HFFc6 (cell line): ENCODE measurements at places on chromosomes 2 and 18.

DNA sequence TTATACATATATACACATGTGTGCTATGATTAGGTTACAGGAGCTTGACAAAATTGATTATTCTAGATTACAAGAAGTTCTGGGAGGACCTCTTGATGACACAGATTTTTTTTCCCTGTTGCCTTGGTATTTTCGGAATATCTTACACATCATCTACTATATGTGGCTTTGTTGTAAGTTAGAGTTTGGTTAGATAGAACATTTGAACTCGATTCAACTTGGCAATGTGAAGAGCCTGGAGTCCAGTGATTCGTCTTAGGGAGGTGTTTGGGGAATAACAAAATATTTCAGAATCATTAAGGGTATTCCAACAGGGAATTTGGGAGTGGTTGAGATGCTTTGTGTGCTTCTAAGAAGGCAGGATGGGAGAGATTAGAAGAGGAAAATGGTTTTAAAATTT lies 39.3 kb upstream of the EFEMP1 start:
- no peak for DNase-seq

GRCh38 chr18:38174594-38174993 lies 609.0 kb upstream of the CELF4 start:
- no peak for DNase-seq

DNA sequence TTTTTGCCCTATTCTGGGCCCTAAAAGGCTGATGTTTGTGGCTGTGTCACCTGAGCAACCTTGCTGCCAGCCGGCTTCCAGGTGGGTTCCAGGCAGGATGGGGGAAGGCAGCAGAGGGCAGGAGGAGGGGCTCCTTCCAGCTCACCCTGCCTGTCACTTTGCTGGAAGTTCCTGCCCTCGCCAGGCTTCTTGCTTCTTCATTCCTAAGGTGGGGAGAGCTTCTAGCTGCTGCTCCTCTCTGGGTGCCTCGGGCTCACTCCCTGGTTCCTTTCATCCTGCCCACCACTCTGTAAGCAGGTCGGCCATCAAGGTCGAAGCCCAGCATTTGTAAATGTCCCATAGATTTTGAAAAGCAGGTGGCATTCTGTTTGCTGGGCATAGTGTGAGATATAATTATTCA lies 249.4 kb upstream of the HS6ST1 start:
- DNase-seq, result no peak

DNA sequence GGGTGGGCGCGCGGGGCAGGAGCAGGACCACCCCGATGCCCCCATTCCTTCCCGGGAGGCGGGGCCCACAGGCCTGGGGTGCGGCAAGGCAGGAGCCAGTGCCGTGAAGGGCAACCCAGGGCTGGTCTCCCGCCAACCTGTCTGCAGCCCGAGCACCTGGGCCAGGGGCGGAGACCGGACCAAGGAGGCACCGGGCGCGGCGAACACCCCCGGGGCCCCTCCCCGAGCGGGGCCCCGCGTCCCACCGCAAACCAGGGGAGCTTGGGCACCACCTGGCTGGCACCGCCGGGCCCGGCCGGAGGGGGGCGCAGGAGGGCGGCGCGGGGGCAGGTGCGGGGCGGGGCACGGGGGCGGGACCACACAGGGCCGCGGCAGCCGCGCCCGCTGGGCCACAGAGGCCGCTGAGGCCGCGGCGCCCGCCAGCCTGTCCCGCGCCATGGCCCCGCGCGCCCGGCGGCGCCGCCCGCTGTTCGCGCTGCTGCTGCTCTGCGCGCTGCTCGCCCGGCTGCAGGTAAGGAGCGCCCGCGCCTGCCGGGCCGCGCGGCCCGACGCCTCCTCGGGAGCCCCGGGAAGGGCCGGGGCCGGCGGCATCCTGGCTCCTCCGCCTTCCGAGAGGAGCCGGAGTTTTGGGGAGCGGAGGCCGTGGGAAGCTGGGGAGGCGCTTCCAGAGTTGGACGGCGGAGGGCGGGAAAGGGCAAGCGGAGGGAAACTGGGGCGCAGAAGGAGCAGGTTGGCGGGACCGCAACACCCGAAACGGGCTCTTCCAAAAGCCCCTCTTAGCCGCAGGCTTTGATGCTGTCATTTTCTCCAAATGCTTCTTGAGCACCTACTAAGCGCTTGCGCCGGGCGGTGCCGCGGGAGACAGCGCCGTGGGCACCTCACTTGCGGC lies at the start of gene TNFRSF11A:
TNFRSF11A (plus strand) TSS at position 394 of the 889 bp plus-strand sequence; CDS start at position 437, 43 bp downstream.
- no peak for DNase-seq

DNA sequence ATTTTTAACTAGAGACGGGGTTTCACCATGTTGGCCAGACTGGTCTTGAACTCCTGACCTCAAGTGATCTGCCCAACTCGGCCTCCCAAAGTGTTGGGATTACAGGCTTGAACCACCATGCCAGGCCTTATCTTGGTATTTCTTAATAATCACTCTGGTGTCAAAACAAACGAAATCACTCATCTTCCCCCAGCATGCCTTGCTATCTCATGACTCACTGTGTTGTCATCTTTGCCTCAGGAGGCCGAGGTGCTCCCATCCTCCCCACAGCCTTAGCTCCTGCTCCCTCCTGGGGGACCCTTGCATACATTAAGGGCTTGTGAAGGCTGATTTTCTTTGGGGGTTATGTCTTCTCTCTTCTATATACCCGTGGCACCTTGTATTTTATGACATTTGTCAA lies 250.1 kb upstream of the DPP10 start:
- no peak for DNase-seq

DNA sequence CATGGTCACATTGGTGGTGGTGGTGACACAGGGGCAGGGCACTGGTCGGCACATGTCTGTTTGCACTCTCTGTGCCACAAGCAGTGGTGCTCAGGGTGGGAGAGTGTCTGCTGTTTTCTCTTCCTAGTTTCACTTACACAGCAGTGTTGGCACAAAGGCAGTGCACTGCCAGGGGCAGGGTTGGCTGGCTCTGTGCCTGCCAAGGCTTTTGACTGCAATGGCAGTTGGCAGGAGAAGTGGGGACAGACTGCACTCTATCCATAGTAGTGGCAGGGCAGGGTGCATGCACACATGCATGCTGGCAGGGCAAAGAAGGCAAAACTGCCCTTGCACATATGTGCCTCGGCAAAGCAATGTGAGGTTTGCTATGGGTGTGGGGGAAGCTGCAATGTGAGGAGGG lies 635.9 kb downstream of the SUCLG1 start:
- DNase-seq, result no peak

DNA sequence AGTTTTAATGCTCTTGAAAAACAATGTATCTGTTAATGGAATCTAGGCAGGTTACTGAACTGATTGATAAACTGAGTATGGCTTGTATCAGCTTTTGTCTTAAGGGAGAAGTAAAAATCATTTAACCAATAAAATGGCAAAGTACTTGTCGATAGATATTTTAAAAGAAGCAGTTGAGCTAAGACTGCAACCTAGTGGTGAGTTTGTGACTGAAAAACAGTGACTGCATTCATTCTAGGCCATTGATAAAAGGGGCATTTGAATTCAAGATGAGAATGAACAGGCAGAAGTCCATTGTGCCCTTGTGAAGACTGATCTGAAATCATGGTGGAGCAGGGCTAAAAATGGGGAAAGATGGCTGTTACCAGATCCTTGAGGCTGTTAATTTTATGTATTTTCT lies 59.4 kb upstream of the MSTN start:
- DNase-seq, result peak; percentile 11

GRCh38 chr2:156589381-156590079 lies 153.4 kb downstream of the GPD2 start:
- DNase-seq, result peak; percentile 45

- no peak for DNase-seq
These were observed 361.2 kb downstream of the LRRTM4 start for GRCh38 chr2:77161009-77161408.

- no peak for DNase-seq
These were observed 40.8 kb downstream of the PAPOLG start for GRCh38 chr2:60796573-60797509.

GRCh38 chr18:45751766-45752165 lies 27.8 kb downstream of the SLC14A1 start:
- DNase-seq, result no peak

- DNase-seq, result no peak
These were observed 64.1 kb downstream of the FBXO15 start for GRCh38 chr18:74083557-74083952.

- DNase-seq, result peak; percentile 50
These were observed 16.9 kb upstream of the KIF1A start for GRCh38 chr2:240836781-240837467.

DNA sequence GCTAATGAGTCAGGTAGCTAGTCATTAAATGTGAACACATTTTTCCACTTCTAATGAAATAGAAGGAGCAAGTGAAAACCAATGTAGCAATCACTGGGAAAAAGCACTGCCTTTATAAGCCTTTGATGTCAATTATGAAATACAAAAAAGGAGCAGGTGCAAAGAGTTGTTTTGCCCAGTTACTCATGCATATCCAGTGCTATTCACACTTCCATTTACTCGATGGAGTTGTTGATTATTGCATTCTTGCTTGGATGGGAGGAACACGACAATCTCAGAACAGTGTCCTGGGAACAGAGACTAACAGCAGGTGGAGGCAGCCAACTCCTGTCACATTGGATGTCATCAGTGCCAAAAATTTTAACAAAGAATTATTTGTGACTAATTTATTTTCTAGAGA lies 372.5 kb downstream of the CBLN2 start:
- no peak for DNase-seq

- DNase-seq, result no peak
These were observed 48.4 kb downstream of the NPPC start for GRCh38 chr2:231877533-231878456.

DNA sequence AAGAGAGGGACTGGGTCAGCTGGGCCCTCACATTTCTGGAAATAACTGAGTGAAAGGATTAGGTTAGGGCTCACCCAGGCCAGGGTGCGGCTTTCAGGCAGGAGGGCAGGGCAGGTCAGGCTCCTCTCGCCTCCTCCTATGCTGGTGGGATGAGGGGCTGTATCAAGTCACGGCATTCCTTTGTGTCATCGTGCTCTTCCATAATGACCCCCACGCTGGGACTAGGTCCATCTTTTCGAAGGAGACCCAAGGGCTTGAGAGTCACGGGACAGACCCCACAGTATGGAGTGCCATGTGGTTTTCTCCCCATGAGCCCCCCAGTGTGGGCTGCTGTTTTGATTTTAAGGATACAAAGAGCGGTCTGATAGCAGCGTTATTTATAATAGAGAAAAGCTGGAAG lies 137.8 kb upstream of the COPS8 start:
- no peak for DNase-seq

DNA sequence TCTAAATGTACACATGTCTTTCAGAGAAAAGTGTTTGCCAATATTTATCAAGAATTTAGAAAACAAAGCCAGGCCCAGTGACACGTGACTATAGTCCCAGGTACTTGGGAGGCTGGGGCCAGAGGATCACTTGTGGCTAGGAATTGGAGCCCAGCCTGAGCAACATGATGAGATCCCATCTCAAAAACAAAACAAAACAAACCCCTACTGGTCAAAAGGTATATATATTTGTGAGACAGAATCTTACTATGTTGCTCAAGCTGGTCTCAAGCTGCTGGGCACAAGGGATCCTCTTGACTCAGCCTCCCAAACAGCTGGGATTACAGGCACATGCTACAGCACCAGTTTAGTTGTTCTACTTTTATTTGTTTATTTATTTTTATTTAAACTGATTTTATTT lies 79.2 kb downstream of the ZDBF2 start:
- no peak for DNase-seq

GRCh38 chr18:79402977-79403722 lies 7.4 kb downstream of the NFATC1 start:
- DNase-seq, result no peak

DNA sequence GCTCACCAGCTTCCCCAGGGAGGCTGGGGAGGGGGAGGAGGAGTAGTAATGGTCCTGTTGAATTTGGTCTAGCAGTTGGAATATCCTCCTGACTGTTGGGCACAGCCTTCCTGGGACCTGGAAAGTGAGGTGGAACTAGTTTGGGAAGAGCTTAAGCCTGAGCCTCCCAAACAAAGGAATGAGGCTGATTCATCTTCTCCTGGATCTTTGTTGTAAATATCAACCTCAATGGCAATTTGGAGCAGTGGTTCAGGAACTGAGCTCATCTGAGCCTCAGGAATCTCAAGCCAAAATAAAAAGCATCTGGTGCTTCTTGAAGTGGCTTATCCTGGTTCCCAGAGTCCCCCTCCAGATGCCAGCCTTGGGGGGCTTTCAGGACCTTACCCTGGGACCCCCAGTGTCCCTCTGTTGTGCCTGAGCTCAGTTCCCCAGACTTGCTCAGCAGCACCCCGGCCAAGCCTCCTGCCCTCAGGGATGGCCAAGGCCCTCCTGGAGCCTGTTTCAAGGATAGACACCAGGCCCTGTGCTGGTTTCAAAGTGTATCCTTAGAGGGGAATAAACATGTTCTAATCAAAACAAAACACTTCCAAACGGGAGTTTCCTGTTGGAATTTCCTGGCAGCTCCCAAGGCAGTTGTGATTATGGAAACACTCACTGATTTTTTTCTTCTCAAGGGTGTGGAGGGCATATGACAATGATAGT lies 112.6 kb downstream of the DDX1 start:
- no peak for DNase-seq

DNA sequence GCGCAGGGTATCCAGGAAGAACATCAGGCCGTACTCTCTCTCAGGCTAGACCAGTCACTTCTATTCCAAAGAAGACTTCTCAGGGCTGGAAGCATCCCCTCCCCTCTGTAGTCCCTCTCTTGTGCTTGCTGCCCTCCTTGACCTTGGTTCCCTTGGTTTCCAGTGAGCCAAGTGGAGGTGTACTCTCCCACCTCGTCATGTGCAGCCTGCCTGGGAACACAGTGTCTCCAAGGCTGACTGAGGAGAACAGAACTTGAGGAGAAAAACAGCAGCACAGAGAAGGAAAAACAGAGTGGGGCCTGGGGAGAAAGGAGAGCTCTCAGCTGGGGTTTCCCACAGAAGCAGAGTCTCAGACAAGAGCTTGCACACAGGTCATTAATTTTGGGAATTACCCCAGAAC lies 52.7 kb downstream of the HAUS1 start:
- DNase-seq, result no peak

- DNase-seq, result no peak
These were observed 64.5 kb downstream of the LYPD6 start for GRCh38 chr2:149394864-149395263.
